ENCODE measurements at places on chromosomes 11 and 22.

GRCh38 chr11:65078786-65079342 lies 5.0 kb downstream of the CDCA5 start:
- no peak for DNase-seq

GRCh38 chr22:43431808-43432554 lies 20.2 kb downstream of the MPPED1 start:
- no peak for DNase-seq

GRCh38 chr11:130847517-130847916 lies 68.8 kb downstream of the SNX19 start:
- DNase-seq: no peak

GRCh38 chr11:112523031-112523430 lies 262.4 kb upstream of the PLET1 start:
- DNase-seq: no peak

GRCh38 chr11:46485856-46486443 lies 94.4 kb upstream of the CHRM4 start:
- no peak for DNase-seq

GRCh38 chr11:30313580-30313979 lies 9.3 kb upstream of the ARL14EP start:
- DNase-seq: no peak

DNA sequence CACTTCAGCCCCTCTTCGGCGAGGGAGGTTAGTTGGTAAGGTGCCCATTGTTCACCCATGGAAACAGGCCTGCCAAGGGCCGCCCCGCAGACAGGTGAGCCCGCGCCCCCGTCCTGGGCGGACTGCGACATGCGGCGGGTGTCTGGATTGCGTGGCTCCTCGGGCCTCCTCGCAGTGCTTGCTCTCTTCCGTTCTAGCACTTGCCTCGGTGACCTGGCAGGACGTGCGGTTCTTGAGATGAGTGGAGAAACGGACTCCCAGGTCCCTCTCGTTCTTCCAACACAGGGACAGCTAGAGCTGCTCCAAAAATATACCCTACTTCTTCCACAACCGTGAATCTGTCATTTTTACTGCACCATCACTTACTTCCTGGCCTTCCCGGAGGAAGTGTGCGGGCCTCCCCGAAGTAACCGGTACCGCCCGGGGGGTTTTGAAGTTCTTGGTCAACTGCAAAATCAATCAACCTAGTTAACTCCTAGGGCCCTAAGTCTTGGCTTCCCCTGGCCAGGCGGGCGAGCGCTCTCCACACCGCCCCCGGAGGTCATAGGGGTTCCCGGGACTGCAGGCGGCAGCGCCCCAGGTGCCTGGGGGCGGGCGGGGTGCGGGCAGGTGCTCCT lies 745 bp upstream of the ZBTB44 start:
- no peak for DNase-seq

GRCh38 chr11:34512840-34513681 lies 533 bp downstream of the ELF5 start:
- DNase-seq: no peak
